HT1080 (cell line): ENCODE measurements at places on chromosomes 1 and 21. TPM values are rescaled to one million over a fixed set of nuclear protein-coding genes. Genes with fewer than 3 reads are reported as not detected.
A peak's percentile ranks its signal among the peaks of the same experiment; 100 is the strongest.

DNA sequence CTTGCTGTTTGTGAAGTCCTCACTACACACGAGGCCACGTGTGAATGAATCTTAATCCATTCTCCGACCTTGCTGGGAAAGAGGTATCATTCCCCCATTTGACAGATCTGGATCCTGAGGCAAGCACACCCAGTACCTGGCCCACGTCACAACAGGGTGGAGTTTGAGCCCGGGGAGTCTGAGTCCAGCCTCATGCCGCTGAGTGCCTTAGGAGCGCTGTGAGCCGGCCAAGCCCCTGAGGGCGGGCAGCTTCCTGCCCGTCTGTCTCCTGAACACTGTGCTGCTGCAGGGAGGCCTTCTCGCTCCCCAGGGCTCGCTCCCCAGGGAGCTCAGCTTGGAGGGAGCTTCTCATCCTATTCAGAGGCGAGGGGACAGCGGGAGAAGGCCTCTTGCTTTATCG lies 29.7 kb downstream of the SLC45A1 start:
- DNase-seq = no peak

DNA sequence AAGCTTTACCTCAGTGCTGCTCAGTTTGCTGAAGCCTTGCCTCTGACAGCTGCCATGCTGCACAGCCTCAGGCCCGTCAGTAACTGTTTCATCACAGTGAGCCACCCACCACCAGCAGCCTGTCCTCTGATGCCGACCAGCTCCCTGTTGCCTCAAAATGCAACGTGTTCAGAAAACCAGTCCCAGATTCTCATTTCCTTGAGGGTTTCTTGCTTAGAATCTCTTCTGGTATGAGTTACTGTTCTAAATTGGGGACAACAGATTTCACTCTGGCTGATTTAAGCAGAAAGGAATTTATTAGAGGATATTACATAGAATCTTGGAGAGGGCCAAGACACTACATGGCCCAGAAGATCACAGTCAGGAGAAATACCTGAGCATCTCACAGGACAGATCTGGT lies 11.0 kb downstream of the UBL4B start:
- no peak for DNase-seq

- no peak for DNase-seq
Measured at GRCh38 chr1:173314656-173315055, 107.5 kb upstream of the TNFSF4 start.

GRCh38 chr21:45001134-45002095 lies 61.6 kb downstream of the SLX9 start:
- DNase-seq = peak; percentile 72

DNA sequence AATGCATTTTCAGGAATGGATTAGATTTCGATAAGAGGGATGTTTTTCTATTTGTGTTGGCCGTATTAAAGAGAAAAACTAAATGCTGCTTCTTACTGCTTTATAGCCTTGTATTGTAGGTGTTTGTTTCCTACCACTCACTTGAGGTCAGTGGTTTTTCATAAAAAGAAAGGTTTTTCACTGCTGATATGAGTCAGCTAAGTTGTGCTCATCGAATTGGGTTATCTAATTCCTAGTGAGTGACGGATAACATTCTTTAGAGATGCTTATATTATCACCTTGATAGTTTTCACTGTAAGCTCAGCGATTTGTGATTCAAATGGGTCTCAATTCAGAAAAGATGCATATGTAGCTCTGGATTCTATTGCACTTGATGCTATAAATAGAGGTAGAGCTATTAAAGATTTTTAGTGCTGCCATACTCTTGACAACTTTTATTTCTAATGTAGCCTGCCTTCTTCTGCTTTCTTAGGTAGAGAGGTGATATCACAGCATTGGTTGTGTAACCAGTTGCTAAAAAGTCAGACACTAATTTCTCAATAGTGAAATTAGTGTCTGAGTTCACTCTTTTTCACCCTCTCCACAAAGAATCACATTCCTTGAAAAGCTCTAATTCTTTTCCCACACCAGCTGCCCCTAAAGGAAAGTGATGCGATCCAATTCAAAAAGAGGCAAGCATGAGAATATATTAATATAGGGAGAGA lies 180.0 kb downstream of the RASAL2 start:
- DNase-seq = peak; percentile 81

DNA sequence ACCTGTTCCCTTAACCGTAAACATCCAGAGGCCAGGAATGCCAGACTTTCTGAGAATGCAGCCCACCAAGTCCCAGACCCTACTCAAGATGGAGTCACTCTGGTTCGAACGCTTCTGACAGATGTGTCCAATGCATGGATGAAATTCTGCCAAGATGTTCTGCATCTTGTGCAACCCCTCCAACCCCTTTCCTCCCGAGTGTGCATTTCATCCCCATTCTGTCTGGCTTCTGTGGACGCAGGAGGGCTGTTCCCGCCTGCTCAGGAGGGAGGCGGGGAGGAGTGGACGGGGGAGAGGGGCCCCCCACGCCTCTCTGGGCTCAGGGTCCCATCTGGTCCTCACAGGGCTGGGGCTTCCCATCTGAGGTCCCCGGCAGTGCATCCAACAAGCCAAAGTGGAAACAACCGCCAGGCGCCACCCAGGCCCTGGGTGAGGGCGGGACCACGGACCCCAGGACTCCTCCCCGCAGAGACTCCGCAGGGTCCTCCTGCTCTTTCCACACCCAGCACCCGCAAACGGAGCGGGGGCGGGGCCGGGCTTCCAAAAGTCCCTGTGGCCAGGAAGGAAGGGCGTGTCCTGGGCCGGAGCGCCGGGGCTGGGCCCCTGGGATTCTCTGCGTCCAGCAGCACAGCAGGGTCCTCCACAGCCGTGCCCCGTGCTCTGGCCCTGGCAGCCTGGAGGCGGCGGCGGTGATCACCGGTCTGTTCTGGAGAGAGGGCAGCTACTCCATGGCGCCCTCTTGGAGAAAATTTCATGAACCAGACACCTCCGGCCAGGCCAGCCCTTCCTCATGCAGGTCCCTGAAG lies 27.8 kb upstream of the SUMO3 start:
- peak; percentile 37 for DNase-seq

- DNase-seq = peak; percentile 74
Measured at GRCh38 chr1:93081716-93082115, 2.6 kb downstream of the MTF2 start.

- no peak for DNase-seq
Measured at GRCh38 chr1:172393354-172393753, 27.1 kb upstream of the C1orf105 start.

DNA sequence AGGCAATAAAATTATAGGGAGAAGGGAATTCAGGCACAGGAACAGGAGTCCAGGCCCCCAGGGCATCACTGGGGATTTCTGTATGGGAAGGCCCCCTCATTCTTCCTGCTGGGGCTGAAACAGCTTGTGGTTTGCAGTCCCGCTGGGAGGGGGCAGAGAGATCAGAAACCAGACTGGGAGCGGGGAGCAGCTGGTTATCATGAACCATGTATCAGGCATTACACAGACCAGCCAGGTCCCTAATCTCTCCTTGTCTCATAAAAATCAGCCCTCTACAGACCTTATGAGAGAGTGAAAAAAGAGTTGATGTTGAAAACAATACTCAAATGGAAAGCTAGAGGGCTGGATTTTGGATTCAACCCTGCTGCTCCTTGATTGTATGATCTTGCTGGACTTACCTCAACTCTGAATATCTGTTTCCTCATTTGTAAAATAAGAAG lies 93.4 kb upstream of the F3 start:
- no peak for DNase-seq

DNA sequence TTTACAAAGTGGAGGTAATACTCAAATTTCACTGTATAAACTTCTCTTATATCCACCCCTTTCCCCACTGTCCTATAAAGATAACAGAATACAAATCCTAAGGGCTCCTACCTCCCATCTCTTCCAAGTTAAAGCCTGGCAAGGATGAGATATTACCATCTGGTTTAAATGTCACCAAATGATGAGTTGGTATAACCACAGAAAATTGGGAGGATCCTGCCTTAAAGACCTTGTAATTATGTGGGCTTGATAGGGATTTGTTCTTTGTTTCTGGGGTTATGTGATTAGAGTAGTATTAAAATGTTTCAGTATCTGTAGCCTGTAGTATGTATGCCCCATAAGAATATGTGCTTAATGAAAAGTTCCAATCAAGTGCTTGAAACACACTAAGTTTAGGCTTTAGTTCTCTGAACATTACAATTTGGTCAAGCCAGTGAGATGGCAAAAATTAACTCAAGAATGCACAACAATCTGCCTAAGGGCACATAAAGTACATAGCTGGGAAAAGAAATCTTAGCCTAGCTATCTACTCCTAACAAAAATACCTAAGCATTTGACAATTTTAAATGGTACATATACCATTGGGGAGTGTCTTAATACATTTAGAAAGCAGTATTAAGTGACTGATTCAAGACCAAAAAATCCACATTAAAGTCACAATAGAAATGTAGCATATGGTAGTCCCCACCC lies 14.0 kb downstream of the KDM5B start:
- DNase-seq = no peak

DNA sequence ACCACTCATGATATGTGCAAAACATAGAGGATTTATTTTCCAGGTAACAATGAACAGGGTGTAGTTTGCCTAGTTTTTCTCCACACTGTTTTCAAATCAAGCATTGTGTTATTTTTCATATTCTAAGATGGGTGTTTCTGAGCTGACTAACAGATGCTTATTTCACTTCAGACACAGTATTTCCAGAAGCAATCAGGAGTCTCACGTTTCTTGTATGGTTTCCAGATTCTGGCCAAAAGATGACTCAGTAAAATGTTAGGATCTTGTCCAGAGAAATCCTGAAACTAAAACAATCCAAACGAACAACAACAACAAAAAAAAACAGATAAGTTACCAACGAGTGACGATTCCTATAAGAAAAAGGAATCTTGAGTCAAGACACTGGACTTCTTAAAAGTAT lies 5.3 kb downstream of the UTS2 start:
- peak; percentile 61 for DNase-seq

DNA sequence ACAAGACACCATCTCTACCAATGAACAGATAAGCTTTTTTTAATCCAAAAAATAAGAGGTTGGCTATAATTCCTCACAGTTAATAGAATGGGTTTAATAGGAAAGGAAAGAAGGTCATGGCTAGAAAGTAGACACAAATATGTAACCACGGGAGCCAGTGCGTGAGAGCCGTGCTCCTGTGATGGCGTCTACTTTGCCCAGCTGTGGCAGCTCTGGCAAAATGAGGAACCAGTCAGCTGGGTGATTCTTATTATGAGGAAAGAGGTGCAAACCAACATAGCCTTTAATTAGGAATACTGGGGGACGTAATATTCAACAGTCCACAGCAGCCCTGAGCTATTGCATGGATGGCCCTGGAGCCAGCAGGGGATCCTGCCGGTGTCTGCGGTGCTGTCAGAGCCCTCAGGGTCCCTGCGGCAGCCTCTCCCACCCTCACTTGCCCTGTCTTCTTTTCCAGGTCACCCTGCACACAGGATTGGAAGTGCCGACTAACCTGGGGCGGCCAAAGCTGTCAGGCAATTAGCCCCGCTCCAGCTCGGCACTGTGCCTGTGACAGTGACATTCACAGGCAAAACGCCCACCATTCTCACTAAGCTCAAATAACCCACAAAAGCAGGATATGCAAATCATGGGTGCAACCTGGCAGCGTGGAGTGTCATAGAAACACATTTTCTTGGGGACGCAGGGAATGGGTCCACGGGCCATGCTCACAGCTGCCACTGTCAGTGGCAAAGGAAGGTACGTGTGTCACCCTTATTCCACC lies 25.9 kb upstream of the GNPAT start:
- DNase-seq = no peak

DNA sequence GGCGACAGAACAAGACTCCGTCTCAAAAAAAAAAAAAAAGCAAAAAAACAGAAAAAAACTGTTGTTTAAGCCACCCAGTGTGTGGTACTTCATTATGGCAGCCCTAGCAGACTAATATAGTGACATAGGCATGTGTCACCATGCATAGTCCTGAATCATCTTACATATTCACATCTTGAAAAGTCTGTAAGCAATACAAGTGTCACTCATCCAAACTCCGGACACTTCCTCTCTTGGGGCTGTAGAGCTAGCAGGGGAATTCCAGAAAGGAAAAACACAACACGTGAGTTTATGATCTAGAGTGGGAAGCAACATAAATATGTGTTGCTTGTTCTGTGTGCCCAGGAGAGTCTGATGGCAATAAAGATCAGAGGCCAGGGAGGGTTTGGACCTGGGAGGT lies 81.6 kb upstream of the KCNE2 start:
- DNase-seq = peak; percentile 75

- no peak for DNase-seq
Measured at GRCh38 chr1:40053138-40053887, 12.8 kb downstream of the CAP1 start.

- peak; percentile 35 for DNase-seq
Measured at GRCh38 chr1:21311016-21311415, 20.8 kb upstream of the ECE1 start.

- no peak for DNase-seq
Measured at GRCh38 chr1:56916630-56917029, 49.2 kb downstream of the C8B start.

DNA sequence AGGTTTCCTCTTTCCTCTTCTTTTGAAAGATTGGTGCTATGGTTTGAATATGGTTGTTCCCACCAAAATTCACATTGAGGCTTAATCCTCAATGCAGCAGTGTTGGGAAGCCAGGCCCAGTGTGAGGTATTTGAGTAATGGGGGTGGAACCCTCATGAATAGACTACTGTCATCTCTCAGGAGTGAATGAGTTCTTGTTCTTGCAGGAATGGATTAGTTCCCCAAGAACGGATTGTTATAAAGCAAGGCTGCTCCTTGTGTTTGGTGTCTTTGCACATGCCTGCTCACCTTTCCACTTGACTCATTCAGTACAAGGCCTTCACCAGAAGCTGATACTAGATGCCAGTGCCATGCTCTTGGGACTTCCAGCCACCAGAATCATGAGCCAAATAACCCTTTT lies 223.2 kb downstream of the BACH1 start:
- DNase-seq = no peak

GRCh38 chr1:2935751-2936390 lies 85.4 kb upstream of the ACTRT2 start:
- no peak for DNase-seq

GRCh38 chr1:94398356-94398755 lies 19.8 kb upstream of the ABCD3 start:
- DNase-seq = no peak

Gene LHX4
- total RNA-seq = 0.72 and 1.6 TPM in 2 replicates

Gene KRTAP19-3
- total RNA-seq = not detected in 2 replicates

Gene NCAM2
- total RNA-seq = 0.07 TPM in 1 of 2 replicates, not detected in the other

Gene C8A
- total RNA-seq = not detected in 2 replicates
